NCI-H1092 (cell line): ENCODE measurements at places on chromosomes 3 and 15.

- DNase-seq, result no peak
Measured at GRCh38 chr15:66454143-66454542, 43.4 kb downstream of the SNAPC5 start.

GRCh38 chr3:53350652-53351051, 3.3 kb upstream of the DCP1A start:
- no peak for DNase-seq

DNA sequence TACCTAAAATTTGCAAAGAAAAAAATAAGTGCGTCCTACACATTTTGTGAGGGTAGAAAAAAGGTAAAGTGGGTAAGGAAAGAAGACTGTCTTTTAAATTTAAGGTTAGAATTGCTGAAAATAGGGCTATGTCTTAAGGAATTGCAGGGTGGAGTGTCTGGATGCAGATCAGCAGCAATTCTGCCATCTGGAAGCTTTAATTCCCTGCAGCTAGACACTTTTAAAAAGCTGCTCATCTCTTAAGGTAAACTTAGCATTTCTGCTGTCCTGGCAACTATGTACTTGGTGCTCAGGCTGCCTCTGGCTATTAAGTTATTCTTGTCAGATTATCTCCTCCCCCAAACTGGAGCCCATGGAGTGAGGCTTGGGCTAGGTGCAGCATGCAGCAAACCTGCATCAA, 420.2 kb downstream of the SI start:
- no peak for DNase-seq

DNA sequence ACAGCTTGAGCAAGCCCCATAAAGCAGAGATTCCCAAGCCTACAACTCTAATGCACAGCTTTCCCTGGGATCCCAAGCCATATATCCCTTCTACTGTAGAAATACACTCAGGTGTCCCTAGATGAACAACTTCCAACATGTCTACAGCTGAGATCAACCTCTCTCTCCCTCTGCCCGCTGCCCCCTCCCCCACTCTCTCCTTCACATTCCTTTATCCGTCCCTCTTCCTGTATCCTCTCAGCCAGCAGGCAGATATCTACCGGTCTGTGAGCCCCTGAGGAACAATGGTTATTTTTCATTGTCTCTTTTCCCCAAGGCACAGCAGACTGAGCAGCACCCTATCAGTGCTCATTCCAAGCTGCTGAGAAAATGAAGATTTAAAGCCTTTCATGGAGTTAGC, 138.6 kb downstream of the SUCLG2 start:
- DNase-seq, result no peak

GRCh38 chr15:98431171-98431570, 217.2 kb upstream of the IGF1R start:
- no peak for DNase-seq

DNA sequence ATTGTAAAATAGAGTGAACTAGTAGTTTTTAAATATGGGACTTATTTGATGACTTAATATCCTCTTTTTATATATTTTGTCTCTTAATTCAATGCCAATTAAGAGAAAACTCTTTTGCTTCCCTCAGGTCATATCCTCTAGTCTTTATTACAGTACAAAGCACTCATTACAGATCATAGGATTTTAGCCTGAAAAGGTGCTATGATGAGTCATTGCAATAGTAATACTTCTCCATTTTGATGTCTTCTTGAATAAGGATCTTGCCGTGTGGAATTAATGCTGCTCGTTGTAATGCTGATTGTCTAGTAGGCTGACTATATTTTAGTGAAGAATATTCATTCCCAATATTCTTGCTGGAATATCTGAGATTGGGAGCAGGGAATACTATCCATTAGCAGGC, 612.2 kb upstream of the GOLIM4 start:
- no peak for DNase-seq

DNA sequence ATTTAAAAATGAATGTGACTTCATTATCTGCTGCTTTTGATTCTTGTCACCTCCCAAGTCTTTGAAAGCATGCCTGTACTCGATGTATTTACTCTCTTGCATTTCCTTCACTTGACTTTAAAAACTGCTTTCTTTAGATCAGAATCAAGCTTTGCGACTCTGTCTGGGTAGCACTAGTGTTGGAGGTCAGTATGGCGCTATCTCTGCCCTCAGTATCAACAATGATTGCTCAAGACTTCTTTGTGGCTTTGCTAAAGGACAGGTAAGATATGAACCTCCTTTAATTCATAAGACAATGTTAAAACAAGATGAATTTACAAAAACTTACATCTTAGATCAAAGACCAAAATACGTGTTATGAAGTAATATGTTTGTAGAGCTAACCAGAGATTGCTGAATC, 37.0 kb downstream of the VPS8 start:
- DNase-seq, result no peak

DNA sequence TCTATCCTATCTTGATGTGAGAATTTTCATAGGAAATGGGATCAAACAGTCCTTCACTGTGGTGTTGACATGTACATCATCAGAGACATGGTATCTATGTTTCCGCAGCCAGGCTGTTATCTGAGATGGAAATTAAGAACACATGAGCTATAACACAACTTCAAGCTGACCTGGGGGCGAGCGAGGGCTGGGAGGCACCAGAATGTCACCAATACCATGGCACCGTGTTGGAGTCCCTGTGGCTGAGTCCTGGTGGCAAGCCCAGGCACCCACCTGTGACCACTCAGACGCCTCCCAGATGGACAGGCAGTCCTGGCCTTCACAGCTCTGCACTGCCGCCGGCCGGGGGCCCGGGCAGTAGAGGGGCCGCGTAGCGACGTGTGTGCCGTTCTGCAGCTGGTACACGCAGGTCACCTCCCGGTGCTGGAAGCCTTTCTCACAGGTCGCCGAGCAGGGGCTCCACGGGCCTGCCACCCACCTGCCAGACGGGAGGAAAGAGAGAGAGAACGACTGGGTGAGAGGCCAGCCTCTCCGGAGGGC, 263.9 kb upstream of the LYSMD4 start:
- no peak for DNase-seq

- DNase-seq, result no peak
Measured at GRCh38 chr3:183790700-183791099, 34.7 kb downstream of the MAP6D1 start.

DNA sequence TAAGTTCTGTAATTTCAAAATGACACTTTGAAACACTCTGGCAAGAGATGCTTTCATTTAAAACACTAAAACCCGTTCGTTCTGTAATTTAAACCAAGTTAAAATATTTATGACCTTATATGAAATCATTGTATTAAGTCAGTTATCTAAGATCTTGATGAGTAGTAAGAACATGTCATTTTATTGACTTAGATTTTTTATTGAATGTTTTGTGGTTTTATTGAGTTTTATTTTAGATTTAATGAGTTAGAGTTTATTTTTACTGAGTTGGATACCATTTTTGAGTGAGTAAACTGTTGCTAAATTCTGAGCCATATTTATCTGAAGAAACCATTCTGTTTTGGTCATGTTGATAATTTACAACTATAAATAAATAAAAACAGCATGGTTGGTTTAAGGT, 94.3 kb downstream of the PPARG start:
- DNase-seq, result no peak

DNA sequence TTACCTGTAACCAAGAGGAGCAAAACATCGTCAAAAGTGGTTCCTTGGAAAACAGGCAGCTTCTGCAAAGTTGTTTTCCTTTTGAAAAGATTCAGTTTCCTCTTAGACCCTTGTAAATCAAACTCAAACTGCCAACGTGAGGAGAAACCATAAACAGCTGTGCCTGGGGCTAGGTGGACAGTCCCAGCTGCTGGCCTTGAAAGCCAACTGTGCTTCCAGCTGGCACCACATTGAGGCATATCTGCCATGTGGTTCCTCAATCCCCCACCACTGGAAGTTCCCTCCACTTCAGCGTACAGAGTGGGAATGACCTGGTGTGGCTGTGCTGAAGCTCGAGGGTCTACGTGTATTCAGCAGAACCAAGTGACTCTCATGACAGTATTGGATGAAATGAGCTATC, 40.9 kb downstream of the HRH1 start:
- no peak for DNase-seq

- DNase-seq, result peak; percentile 81
Measured at GRCh38 chr3:117439812-117440211, 730.2 kb downstream of the TUSC7 start.

DNA sequence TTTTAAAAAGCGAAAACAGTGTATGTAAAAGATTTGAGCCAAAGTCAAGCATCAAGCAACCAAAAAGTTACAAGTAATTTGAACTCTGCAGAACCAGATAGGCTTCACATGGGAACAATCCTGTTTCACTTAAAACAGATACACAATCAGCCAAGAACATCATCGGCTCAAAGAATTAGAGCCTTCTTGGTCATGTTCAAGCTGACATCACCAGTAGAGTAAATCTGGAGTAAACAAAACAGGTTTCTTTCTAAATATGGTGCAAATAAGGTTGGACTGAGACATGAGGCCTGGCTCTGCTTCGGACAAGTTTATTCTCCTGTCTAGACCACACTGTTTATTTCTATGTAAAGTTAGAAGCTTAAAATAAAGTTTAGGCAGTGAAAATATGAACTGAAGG, 116.0 kb downstream of the GMNC start:
- DNase-seq, result no peak

DNA sequence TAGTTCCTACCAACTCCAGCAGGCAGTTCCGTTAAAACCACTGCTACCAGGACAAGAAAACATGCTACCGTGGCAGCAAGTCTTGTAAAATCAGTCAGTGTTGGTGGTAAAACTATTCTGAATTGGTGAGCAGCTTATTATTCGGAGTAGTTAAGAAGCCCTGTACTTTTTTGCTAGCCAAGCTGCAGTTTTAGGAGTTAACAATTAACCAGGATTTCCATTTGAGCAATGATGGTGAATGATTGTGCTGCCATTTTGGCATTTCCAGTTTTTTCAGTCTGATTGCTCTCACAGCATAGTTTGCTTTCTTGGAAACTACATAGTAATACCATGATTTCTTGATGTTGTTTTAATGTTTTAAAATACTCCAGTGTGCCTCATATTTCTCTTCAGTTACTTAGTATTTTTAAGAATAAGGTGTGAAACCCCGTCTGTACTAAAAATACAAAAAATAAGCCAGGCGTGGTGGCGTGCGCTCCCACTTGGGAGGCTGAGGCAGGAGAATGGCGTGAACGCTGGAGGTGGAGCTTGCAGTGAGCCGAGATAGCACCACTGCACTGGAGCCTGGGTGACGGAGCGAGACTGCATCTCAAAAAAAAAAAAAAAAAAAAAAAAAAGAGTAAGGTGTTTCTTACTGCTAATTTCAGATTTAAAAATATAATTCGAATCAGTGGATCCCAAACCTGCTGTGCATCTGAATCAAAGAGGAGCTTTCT, 43.8 kb upstream of the SCAANT1 start:
- DNase-seq, result no peak

- no peak for DNase-seq
Measured at GRCh38 chr3:86913160-86913559, 77.8 kb downstream of the VGLL3 start.

GRCh38 chr15:65305776-65306175, 1.3 kb downstream of the RNU5B-1 start:
- no peak for DNase-seq

DNA sequence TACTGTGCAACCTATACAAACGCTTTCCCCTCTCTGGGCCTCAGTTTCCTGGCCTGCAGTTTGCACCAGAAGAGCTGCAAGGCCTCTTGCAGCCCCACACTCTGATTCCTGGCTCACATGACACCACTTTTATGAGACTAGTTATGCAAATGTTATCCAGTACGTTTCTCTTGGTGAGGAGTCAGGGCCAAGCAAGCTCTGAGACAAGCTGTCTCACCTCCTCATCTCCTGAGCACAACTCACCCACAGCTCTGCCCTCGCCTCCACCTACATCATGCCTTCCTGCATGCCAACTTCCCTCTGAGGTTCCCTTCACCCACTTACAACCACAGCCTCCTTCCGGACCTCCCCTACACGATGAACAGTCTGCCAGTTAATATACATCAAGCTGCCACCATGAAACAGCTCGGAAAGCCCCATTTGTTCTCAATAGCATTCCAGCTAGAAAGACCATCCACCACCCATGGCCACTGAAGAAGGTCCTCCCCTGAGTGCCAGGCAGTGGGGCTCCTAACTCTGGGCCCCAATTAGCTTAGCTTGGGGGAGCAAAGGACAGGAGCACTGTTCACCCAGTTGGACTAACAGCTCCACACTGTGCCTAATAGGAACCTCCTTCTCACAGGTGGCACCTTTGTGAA, 25.0 kb downstream of the CRYGS start:
- no peak for DNase-seq

DNA sequence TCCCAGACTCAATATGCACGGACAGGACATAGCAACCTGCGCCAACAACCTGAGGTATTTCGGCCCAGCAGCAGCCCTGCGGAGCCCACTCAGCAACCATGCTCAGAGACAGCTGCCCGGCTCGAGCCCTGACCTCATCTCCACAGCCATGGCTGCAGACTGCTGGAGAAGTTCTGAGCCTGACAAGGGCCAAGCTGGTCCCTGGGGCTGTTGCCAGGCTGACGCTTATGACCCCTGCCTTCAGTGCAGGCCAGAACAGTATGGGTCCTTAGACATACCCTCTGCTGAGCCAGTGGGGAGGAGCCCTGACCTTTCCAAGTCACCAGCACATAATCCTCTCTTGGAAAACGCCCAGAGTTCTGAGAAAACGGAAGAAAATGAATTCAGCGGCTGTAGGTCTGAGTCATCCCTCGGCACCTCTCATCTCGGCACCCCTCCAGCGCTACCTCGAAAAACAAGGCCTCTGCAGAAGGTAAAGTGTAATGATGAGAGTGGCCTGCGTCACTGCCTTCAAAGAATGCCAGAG, 25.5 kb downstream of the TMEM41A start:
- DNase-seq, result no peak

- no peak for DNase-seq
Measured at GRCh38 chr3:42398080-42398479, 12.3 kb downstream of the LYZL4 start.
